ENCODE measurements at places on chromosomes 3 and 15.

- no peak for DNase-seq
These were observed 33.1 kb downstream of the RNU5B-1 start for GRCh38 chr15:65337436-65338070.

- DNase-seq: no peak
These were observed 8.5 kb downstream of the PLXND1 start for GRCh38 chr3:129598000-129598381.

DNA sequence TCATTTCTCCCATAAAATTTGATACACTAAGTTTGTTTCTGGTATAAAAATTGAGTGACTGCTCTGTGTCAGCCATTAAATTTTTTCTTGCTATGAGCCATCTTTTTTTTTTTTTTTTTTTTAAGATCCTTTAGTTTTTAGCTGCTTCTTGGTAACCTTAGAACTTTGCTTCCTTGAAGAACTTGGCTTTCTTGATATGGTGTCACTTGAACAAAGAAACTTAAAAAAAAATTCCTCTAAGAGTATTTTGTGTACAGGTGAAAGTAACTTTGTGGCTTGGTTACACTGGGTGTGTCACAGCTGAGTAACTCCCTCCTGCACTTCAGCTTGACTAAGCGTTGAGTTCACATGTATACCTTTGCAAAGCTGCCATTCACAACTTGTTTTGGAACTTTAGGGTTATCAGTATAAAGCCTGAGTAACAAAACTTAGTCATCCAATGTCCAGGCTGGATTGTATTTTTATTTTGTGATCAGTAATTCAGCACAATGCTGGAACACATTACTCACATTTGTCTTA lies 6.5 kb downstream of the CHD2 start:
- DNase-seq: peak; percentile 35

DNA sequence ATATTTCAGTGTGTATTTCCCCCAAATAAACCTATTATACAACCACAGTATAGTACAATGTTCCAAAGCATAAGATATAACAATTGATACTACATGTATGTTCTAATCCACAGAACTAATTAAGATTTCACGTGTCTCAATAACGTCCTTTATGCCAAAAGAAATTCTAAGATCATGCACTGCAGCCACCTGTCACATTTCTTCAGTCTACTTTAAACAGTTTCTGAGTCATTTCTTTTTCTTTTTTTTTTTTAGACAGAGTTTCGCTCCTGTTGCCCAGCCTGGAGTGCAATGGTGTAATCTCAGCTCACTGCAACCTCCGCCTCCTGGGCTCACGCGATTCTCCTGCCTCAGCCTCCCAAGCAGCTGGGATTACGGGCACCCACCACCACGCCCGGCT lies 190.2 kb downstream of the STAG1 start:
- DNase-seq: no peak

DNA sequence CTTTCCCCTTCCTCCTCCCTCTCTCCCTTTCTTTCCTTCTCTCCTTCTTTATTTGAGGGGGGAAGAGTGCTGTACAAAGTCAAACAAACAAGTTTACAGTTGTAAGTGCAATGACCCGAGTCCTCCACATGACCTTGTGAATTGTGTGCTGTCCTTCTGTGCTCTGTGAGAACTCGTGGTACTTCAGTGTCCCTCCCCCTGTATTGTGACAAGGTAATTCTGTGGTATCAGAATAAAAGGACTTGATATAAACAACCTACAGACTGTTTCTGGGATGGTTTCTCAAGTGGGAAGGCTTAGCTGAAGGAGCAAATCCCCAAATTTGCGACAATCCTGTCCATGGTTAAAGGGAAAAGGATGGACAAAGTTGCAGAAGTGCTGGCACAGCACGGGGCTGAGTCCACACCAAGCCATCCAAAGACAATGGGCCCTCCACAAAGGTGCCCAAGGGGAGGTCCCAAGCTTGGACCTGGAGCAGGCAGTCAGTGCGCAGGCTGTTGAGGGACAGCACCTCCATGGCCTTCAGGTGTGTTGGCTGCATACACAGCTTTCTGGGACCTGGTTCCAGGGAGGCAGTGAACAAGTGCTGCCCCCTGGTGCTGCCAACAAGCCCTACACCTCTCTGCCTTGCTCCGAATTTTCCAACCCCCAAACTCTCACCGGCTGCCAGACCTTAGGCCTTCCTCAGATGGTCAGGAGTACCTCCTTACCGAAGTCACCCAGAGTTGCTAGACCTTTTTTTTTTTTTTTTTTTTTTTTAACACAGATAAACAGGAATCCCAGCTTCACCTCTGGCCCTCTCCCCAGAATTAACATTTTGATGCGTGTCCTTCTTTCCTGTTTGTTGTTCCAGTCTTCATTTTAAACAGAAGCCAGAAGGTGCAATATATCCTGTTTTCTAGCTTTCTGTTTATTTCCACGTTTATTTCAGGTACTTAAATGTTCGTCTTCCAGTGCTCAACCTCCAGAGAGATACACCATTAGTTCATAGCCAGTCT lies 2.6 kb upstream of the APEH start:
- DNase-seq: peak; percentile 55

DNA sequence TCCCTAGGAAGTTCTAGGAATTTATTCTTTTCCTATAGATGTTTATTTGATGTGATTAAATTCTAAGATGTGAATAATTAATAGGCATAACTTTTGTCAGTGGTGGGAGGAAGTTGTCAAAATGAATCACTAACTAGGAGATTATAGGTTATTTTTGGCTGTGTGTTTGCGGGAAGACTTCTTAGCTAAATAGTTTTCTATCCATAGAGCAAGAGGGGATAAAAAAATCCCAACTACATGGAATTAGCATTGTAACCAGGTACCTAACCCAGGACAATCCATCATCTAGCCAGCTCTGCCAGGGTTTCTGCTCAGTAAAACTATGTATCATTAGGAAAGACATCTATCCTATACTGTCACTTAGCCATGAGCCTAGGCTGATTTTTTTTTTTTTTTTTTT lies 23.9 kb downstream of the SLC30A4 start:
- no peak for DNase-seq

DNA sequence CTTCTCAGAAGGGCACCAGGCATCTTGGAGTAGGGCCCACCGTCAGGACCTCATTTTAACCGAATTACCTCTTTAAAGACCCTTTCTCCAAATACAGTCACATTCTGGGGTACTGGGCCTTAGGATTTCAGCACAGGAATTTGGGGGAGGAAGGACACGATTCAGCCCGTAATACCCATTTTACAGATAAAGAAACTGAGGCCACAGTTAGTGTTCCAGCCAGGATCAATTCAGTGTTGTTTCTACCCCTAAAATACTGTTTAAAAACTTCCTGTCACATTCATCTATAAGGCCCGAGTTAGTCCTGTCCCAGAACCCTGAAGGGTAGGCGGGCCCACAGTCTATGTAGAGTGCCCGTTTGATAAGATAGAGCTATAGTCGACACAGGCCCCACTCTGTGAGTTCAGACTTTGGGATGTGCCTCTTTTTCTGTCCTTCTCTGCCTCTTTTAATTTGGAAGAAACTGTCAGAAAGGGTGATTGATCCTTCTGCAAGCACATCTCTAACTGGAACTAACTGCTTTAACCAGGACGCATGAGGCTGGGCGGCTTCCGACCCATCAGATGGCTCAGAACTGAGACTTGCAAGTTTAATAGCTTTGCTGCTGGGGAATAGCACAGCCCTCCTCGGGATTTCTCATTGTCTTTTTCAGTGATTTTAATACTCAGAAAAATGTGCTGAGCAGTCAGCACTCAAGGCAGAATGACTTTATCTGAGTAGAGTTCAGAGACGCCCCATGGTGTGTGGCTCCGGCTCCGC lies 19.5 kb downstream of the BFSP2 start:
- no peak for DNase-seq

GRCh38 chr3:46624975-46625490 lies 12.7 kb downstream of the FAM240A start:
- no peak for DNase-seq

- no peak for DNase-seq
These were observed 257.5 kb downstream of the ZNF621 start for GRCh38 chr3:40782111-40782721.

DNA sequence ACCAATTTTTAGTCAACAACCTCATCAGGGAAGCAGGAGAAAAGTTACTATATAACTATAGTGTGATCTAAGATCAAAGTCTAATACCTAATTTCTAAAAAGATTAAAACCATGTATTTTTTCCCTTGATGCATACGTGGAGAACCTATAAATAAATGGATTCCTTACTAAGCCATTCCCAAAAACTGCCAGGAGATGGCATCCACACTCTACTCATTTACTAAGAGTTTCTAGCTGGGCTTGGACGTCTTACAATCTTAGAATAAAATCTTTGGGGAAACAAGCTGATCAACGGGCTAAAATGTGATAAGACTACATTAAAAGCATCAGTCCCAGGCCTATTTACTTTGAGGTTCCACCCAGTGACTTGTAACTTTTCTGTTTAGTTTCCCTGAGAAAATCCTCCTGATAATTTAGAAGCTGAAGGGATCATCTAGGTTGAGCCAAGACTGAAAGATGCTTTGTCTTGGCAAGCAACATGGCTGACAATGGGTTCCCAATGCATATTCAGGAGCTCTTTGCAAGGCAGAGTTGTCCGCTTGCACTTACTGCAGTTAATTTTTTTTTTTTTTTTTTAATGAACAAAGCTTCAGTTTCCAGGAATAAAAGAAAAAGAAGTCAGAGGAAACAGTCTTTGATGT lies 85.5 kb upstream of the FGF12 start:
- no peak for DNase-seq

GRCh38 chr15:90249203-90249863 lies at the start of gene TTLL13:
TTLL13 (plus strand) TSS chr15:90249556; CDS start chr15:90250631, 1,075 bp downstream.
- peak; percentile 72 for DNase-seq
